Activated CD4-positive, alpha-beta memory T cell treated with anti-CD3 and anti-CD28 coated beads for 36 hours (primary cell): ENCODE measurements at places on chromosomes 7 and 10. TPM values are rescaled to one million over a fixed set of nuclear protein-coding genes. Genes with fewer than 3 reads are reported as not detected.
A peak's percentile ranks its signal among the peaks of the same experiment; 100 is the strongest.

DNA sequence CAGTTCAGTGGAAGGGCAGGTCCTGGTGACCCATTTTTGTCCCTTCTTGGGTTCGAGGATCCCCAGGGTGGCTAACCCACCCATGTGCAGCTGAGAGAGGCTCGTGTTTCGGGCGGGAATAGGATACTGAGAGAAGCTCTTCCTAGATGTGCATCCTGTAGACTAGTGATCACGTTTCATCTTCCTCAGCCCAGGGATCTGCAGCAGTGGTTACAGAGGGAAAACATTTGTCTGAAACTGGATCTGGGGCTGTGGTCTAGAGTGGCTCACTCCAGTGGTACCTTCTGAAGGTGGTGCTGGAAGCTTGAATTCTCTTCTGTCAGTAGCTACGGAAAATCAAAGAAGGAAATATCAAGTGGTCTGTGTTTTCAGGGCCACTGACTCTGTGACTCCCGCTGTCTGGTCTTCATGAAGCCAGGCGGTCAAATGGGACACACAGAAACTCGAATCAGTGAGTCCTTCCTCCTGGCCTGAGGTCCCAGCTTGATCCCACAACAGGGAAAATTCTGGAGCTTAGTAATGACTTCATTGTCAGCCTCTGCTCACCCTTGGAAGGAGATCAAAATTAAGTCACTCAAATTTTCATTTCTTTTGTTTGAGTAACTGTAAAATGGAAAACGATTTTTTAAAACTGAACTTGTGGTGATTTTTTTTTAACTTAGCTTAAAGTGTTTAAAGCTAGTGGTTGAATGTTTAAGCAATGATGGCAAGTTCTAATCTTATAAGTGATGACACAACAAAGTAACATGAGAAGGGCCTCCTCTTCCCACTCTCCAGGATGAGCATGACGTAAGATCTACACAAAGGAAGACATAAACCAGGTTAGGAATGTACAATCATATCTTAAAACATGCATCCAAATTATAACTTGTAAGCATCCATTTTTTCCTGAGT is 469.3 kb upstream of the KLF6 start:
- DNase-seq, result no peak
- no peaks in the 10 kb centered on the region for H3K4me1 ChIP-seq
- H3K4me3 ChIP-seq, result no peak overlapping the region
- no peaks in the 10 kb centered on the region for H3K36me3 ChIP-seq
- no peak overlapping the region for H3K27ac ChIP-seq

DNA sequence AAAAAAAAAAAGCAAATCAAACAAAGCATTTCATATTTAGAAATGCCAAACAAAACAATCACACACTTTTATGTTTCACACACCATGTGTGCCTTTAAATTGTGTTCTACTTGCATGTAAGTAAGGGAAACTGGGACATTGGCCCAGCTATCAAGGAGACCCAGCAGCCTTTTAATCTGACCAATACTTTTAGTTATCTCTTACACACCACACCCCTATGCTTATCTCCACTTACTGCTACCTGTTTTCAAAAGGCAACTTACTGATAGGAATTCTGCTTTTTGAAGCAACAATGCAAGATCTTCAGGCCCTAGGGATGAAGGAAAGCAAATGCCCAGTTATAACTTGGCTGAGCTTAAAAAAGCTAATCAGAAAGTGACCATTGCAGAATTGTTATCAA is 1244.8 kb upstream of the SORCS1 start:
- no peaks in the 10 kb centered on the region for H3K27me3 ChIP-seq
- no peaks in the 10 kb centered on the region for H3K36me3 ChIP-seq
- no peak overlapping the region for H3K27ac ChIP-seq
- no peak for DNase-seq

- H3K4me1 ChIP-seq, result peaks cover 14% of the 10 kb centered on the region
- peaks cover 16% of the 10 kb centered on the region for H3K36me3 ChIP-seq
- H3K27me3 ChIP-seq, result no peaks in the 10 kb centered on the region
These were observed 41.3 kb downstream of the AMZ1 start for GRCh38 chr7:2729031-2729892.

DNA sequence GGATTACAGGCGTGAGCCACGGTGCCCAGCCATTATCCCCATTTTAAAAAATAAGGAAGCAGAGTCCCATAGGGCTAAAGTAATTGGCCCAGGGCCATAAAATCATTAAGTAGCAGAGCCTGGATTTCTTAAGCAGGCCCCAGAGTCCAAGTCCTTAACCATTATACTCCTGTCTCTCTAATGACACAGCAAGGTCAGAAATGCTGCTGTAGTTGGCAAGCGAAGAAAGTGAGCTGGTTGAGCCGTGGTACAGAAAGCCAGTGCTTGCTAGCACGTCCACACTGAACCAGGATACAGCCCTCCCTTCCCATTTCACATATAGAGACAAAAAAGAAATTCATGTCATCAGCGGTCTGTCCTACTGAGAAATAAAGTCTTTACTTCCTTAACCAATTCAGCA is 562.7 kb downstream of the GALNT17 start:
- H3K27ac ChIP-seq, result no peak overlapping the region
- no peak overlapping the region for H3K4me3 ChIP-seq
- H3K4me1 ChIP-seq, result no peaks in the 10 kb centered on the region
- H3K36me3 ChIP-seq, result no peaks in the 10 kb centered on the region

- DNase-seq, result no peak
- no peaks in the 10 kb centered on the region for H3K27me3 ChIP-seq
- no peak overlapping the region for H3K4me3 ChIP-seq
- H3K27ac ChIP-seq, result no peak overlapping the region
- H3K4me1 ChIP-seq, result peaks cover 14% of the 10 kb centered on the region
These were observed 111.8 kb upstream of the ANKRD1 start for GRCh38 chr10:91032611-91033206.

DNA sequence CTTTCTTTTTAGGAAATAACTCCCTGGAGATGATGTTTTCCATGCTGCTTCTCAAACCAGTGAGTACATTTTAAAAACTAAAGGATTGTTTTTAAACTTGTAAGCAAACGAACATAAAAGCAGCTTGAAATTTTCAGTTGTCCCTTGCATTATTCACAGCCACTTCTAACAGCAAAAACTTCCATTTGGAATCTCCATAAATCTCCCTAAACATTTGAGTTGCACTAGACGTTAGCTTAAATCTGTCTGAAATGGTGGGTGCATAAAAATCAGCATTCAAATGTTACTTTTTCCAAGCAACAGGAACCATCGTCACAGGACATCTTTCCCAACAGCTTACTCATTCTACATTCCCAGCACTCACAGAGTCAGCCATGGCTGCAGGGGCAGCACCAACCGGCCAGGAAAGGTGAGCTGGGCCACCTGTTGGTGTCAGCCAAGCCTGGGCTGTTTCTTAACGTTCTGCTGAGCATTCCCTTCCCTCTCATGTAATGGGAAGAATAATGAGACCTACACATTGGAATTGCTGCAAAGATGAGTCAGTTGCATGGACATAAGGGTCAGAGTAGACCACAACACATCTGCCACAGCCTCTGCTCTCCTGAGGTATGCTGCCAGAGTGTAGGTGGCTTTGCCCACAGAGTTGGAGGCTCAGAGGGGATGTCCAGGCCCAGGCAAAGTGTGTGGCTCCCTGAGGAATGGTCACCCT is 163.2 kb downstream of the TNS3 start:
- no peak overlapping the region for H3K27ac ChIP-seq
- H3K36me3 ChIP-seq, result no peaks in the 10 kb centered on the region
- H3K27me3 ChIP-seq, result no peaks in the 10 kb centered on the region
- H3K4me3 ChIP-seq, result no peak overlapping the region

- no peaks in the 10 kb centered on the region for H3K27me3 ChIP-seq
- H3K4me1 ChIP-seq, result peaks cover 16% of the 10 kb centered on the region
- no peak overlapping the region for H3K4me3 ChIP-seq
- H3K36me3 ChIP-seq, result peaks cover 17% of the 10 kb centered on the region
These were observed 64.8 kb upstream of the DNAJB6 start for GRCh38 chr7:157271991-157272324.

DNA sequence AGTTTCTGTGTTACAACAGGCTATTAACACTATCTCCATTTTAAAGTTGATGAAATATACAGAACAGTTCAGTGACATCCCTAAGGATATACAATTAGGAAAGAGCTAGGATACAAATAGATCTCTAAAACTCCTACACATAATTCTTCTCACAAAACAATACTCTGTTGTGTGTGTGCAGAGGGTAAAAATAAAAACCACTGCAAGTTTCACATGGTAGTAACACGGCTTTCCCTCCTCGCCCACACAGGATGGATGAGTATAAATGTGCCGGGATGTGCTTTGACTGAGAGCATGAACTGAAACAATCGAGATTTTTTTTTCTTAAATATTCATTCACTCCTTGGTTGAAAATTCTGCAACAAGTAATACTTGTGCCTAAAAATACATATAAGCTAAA is 131.5 kb upstream of the C1QL3 start:
- H3K36me3 ChIP-seq, result peaks cover 2% of the 10 kb centered on the region
- DNase-seq, result peak; percentile 48
- no peaks in the 10 kb centered on the region for H3K27me3 ChIP-seq
- H3K4me3 ChIP-seq, result no peak overlapping the region
- H3K4me1 ChIP-seq, result peaks cover 16% of the 10 kb centered on the region
- H3K27ac ChIP-seq, result no peak overlapping the region

DNA sequence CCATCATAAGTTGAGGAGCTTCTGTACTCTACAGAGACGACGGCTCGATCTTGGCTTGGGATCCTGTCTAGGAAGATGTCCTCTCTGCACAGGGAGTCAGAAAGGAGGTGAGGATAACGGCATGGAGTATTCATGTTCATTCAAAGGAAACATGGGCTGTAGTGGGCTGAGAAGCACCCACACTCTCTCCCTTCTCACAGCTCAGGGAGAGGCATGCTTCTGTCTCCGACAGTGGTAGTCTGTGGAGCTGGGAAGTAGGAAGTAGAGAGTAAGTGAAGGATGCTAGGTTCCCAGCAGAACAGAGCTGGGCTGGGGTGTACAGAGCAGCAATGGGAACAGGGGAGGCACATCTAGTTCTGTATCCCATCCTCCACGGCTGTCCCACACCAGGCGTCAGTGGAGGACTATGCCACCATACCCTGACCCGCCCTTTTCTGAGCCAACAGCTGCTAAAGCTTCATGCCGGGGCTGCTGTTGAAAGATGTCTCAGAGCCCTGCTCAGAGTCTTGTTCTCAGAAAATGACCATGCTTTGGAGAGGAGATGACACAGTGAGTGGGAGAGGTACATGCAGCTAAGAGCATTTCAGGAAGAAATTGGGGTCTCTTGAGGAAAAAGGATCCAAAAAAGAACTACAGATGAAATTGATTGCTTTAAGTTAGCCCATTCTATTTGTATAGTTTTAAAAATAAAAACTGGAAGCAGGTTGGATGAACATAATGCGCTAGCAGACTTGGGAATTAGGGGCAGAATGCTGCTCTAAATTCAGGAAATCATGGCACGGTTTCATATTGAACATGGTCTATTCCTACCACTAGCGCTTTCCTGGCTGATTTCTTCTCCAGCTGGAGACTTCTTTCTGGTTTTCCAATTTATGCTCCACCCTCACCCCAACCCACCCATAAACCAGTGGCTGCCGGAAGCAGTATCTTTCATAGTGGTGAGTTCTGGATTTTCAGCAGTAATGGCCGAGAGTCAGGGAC is 138.6 kb downstream of the CHN2 start:
- H3K4me1 ChIP-seq, result peaks cover 31% of the 10 kb centered on the region
- no peaks in the 10 kb centered on the region for H3K36me3 ChIP-seq
- H3K27ac ChIP-seq, result no peak overlapping the region
- peaks cover 2% of the 10 kb centered on the region for H3K27me3 ChIP-seq
- no peak for DNase-seq

- peaks cover 2% of the 10 kb centered on the region for H3K4me1 ChIP-seq
- no peak overlapping the region for H3K27ac ChIP-seq
- no peak overlapping the region for H3K4me3 ChIP-seq
- H3K27me3 ChIP-seq, result peaks cover 5% of the 10 kb centered on the region
- DNase-seq, result no peak
These were observed 14.3 kb downstream of the GHRHR start for GRCh38 chr7:30977896-30978564.

- no peaks in the 10 kb centered on the region for H3K36me3 ChIP-seq
- no peak overlapping the region for H3K4me3 ChIP-seq
- H3K27me3 ChIP-seq, result no peaks in the 10 kb centered on the region
- DNase-seq, result no peak
- peaks cover 3% of the 10 kb centered on the region for H3K4me1 ChIP-seq
These were observed 74.3 kb downstream of the LHPP start for GRCh38 chr10:124535731-124536495.

GRCh38 chr7:106570146-106570545 is 90.8 kb downstream of the CCDC71L start:
- no peak overlapping the region for H3K27ac ChIP-seq
- H3K36me3 ChIP-seq, result peaks cover 2% of the 10 kb centered on the region
- peaks cover 14% of the 10 kb centered on the region for H3K4me1 ChIP-seq

GRCh38 chr10:118041316-118041715 is 5.4 kb downstream of the RAB11FIP2 start:
- no peak overlapping the region for H3K4me3 ChIP-seq
- H3K4me1 ChIP-seq, result peaks cover 37% of the 10 kb centered on the region
- no peaks in the 10 kb centered on the region for H3K27me3 ChIP-seq
- DNase-seq, result no peak

DNA sequence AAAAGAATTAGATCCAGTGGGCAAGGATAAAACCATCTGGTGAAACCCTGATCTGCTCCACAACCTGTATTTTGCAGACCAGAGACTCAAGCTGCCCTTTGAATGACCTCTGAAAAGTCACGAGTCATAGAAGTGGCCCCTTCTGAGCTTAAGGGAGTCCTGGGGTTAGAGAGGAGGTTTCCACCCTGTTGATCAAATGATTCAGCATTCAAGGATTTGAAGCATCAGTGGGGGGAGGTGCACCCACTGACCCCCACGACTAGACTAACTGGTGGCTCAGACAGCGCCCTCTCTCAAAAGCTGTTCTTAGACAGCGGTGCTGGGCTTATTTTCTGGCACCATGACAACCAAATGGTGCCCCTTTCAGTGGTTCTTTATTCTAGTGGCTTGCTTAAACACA is 44.3 kb downstream of the PLCE1 start:
- H3K4me3 ChIP-seq, result no peak overlapping the region
- H3K27me3 ChIP-seq, result no peaks in the 10 kb centered on the region
- no peak overlapping the region for H3K27ac ChIP-seq
- DNase-seq, result no peak
- no peaks in the 10 kb centered on the region for H3K4me1 ChIP-seq

DNA sequence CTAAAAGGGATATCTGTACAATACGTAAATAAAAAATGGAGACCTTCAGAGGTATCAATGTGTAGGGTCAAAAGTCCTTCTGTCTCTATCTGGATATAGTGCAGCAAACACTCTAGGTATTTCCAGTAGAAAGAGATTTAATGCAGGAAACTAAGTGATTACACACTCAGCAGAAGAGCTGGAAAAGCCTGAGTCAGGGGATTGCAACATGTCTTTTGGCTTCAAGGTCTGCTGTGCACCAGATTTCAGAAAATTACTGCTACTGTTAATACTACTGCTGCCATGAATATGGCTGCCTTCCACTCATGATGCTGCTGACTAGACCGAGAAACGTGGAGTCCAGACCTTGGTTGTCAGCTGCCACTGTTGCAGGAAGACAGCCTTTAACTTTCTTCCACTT is 94.9 kb upstream of the DLX6 start:
- no peak overlapping the region for H3K27ac ChIP-seq
- no peak overlapping the region for H3K4me3 ChIP-seq
- no peaks in the 10 kb centered on the region for H3K36me3 ChIP-seq
- no peak for DNase-seq
- H3K4me1 ChIP-seq, result no peaks in the 10 kb centered on the region
- peaks cover 13% of the 10 kb centered on the region for H3K27me3 ChIP-seq

TMEM196 gene
- total RNA-seq, result not detected

CDH23 gene
- 2.6 TPM for total RNA-seq

MMD2 gene
- total RNA-seq, result not detected

FAM25G gene
- not detected for total RNA-seq

STEAP1 gene
- 0.50 TPM for total RNA-seq
